ENCODE measurements at places on chromosomes 5 and 9.
A peak's percentile ranks its signal among the peaks of the same experiment; 100 is the strongest.

GRCh38 chr5:138541511-138542179 is 1.4 kb downstream of the ETF1 start:
- DNase-seq: no peak

GRCh38 chr5:65482736-65483545 is 1.2 kb upstream of the ADAMTS6 start:
- no peak for DNase-seq

DNA sequence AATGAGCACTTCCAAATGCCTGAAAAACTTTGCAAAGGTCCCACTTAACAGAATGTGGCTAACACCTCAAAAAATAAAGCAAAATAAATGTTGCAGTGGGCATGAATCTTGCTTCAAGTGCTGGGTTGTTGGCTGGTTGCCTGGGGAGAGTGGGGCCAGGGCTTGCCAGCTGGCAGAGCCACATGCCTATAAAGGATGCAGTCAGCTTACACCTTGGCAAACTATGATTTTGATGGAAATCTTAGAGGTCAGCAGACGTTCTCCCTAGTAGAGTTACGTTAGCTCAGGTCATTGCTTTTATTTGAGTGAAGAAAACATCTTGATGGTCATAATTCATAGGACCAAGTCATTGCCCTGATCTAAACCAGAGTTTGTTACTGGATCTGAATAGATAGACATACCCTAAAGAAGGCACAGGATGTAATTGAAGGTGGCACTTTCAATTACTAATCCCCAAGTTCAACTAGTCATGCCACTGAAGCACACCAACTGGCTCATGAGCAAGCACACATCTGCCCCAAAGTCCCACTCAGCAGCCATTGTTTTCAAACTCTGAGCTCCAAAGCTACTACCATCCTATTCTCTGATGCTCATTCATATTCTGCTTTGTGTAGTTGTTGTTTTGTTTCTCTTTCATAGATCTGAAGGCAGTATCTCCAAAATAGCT is 51.2 kb upstream of the ZSWIM6 start:
- DNase-seq: peak; percentile 43

- peak; percentile 86 for DNase-seq
Observed at GRCh38 chr9:68704814-68705530, at the start of gene PIP5K1B. Gene PIP5K1B (plus strand): TSS chr9:68705240. CDS start chr9:68822615, 117,375 bp downstream.

- DNase-seq: no peak
Observed at GRCh38 chr5:148848393-148849031, 22.1 kb downstream of the ADRB2 start.

DNA sequence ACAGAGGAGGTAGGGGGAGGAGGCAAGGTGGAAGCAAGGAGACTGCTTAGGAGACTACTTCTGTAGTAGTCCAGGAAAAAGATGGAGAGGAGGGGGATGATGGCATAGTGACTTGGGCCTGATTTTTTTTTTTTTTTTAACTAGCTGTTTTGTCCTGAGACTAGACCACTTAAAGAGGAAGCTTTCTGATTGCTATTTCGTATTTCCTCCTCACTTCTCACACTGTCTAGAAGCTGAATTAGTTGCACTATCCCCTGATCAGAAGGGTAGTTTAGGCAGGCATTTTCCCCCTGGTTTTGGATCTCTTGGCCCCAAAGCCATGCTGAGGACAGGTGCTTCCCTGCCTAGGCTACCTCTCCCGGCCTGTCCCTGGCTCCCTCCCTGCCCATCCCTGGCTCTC is 14.9 kb downstream of the LARP1 start:
- DNase-seq: no peak

GRCh38 chr9:130256644-130257043 is 8.9 kb upstream of the HMCN2 start:
- no peak for DNase-seq

- DNase-seq: no peak
Observed at GRCh38 chr9:37953775-37954437, 50.0 kb upstream of the SLC25A51 start.

DNA sequence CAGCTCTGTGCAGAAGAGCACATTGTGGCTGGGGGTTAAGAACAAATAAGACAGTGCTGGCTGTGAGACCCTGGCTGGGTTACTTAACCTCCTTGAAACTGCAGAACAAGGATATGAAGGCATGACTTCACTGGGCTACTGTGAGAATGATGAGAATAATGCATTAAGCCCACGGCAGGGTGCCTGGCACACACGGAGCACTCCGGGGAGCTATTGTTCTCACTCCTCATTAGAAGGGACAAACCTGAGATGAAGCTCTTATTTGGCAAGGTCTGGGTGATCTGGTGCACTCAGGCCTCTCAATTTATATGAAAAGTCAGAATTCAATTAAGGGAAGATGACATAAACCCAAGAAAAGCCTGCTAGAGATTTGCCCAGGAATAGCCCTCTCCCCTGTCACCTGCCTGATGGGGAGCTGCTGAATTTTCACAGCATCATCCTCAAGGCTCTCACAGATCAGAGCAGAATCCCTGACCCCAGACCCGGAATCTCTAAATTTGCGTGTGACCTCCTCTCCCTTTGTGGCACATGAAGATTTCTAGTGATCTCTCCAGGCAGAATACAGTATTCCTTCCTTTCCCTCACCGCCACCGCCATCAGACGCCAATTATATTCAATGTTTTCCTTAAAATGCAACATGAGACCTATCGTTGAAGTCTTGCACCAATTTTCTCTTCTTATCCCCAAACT is 102.1 kb downstream of the COL23A1 start:
- DNase-seq: no peak

DNA sequence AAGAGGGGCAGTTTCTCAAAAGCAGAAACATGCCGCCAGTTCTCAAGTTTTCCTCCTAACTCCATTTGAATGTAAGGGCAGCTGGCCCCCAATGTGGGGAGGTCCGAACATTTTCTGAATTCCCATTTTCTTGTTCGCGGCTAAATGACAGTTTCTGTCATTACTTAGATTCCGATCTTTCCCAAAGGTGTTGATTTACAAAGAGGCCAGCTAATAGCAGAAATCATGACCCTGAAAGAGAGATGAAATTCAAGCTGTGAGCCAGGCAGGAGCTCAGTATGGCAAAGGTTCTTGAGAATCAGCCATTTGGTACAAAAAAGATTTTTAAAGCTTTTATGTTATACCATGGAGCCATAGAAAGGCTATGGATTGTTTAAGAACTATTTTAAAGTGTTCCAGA is 142.8 kb downstream of the NTRK2 start:
- DNase-seq: no peak

GRCh38 chr5:66595756-66596635 is at the start of gene MAST4:
Gene MAST4 (plus strand): TSS chr5:66596393. CDS start chr5:66596656, 263 bp downstream.
- DNase-seq: peak; percentile 81

GRCh38 chr5:146040527-146040926 is 64.8 kb downstream of the PLAC8L1 start:
- DNase-seq: no peak

DNA sequence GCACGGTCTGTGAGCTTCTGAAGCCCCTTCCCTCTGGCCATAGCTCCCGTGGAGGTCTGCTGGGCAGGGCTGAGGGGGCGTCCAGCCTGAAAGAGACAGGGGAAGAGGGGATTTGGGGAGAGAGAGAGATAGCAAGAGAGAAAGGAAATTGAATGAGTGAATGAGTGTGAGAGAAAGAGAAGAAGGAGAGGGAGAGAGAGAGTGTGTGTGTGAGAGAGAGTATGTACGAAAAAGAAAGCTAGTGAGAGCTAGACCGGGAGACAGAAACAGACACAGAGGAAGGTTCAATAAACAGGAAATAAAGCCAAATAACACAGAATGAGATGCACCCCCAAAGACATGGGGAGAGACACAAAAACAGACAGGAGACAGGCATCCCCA is 37.4 kb downstream of the PAX5 start:
- no peak for DNase-seq

DNA sequence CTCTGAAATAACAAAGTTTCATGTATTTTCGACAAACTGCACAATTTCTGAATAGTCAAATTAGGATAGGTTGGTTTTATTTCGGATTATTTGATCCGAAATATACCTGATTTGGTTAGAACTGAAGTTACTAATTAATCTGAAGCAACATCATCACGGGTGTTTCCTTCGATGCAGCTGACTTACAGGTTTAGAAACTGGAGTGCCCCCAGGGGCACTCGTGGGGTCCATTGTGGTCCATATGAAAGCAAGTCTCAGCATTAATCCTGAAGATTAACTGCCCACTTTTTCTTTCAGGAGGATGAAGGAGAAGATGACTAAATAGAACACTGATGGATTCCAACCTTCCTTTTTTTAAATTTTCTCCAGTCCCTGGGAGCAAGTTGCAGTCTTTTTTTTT is 5.3 kb downstream of the SET start:
- DNase-seq: no peak

DNA sequence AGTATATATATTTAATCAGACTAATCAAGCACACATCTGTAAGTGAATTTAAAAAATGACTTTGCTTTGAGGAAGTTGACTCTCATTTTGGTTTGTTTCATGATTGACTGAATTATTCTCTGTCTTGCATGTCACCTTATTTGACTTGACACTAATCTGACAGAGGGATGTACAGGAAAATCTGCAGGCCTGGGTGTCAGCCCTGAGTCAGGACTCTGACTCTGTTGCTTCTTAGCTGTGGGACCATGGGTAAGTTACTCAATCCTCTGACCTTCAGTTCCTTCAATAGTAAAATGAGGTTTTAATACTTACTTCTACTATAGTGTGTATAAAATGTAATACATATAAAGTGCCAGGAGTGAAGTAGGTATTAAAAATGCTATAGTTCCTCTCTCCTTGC is 415.9 kb downstream of the ARHGEF28 start:
- DNase-seq: no peak

DNA sequence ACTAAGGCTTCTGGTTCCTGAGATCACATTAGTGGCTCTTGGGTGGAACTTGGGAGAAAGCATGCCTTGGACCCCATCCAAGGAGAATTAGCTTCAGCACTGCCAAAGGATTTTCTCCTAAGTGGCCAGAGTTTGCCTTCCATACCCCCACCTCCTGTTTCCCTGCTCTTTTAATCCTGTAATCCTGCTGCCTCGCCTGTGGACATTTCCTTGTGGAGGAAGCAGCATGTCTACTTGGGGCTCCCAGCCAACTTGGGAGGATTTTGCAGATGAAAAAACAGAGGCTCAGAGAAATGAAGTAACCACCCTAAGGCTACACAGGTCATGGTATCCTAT is 1.6 kb downstream of the ARSI start:
- DNase-seq: no peak

GRCh38 chr5:139394654-139395566 is at the start of gene PROB1:
Gene PROB1 (minus strand): TSS chr5:139395104. CDS start chr5:139395081, 23 bp downstream.
- no peak for DNase-seq

GRCh38 chr9:86924206-86924605 is 23.1 kb downstream of the GAS1 start:
- no peak for DNase-seq

- DNase-seq: no peak
Observed at GRCh38 chr5:40754381-40755092, 1.2 kb downstream of the TTC33 start.

DNA sequence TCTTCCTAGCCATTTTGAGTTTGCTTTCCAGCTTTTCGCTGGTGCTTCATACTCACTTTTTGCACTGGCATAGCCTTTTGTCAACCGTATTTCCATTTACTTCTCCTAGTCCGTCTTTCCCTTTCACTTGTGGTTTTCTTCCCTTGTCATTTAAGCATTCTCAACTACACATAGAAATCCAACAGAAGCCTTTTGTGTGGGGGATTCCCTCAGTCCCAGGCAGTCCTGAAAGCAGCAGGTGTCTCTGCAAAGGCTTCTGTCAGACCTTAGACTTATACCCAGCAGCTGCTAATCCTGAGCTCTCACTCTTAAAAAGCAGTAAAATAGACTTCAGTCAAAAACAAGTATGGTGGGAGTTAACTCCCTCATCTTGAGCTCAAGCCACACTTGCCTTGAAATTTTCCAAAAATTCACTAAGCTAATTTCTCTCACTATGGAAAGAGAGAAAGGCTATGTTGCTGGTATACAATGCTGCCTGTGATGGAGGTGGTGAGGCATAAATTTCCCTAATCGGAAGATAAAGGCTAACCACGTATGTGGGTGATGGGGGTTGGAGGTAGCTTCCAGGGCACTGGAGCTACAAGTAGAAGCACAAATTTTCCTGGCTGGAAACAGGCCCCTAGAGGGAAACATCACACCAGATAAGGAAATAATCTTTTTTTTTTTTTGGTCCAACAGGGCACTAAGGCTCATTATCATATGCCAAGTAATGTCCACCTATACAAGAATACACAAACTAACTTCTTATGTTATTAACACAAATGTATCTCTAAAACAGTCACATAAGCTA is 34.8 kb upstream of the IFNK start:
- DNase-seq: no peak

DNA sequence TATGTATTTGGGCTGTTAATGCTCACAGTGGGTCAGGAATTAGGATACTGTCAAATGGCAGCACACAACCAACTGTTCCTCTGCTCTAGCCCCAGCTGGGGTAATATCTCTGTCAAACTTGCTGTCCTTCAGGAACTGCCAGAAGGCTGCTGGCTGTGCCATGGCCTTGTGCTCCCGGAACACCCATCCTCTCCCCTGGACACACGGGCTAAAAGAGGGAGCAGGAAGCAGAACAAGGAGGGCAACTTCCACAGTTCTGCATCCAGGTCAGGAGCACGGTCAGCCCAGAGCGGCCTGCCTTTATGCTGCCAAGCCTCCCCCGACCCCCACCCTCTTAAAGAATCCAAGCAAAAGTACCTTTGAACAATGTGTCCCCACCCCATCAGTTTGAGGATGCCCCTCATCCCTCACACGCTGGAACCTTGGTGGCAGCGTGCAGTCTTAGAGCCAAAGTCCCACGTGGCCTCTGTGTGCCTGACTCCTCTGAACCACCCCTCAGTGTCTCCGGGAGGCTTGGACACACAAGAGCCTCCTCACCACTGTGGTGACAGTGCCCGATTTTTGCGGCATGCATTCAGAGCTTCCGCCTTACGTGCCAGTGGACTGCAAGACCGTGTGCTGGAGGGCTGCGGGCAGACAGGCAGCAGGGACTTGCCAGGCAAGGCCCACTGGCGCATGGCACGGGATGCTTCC is 60.8 kb downstream of the PSMB7 start:
- no peak for DNase-seq

DNA sequence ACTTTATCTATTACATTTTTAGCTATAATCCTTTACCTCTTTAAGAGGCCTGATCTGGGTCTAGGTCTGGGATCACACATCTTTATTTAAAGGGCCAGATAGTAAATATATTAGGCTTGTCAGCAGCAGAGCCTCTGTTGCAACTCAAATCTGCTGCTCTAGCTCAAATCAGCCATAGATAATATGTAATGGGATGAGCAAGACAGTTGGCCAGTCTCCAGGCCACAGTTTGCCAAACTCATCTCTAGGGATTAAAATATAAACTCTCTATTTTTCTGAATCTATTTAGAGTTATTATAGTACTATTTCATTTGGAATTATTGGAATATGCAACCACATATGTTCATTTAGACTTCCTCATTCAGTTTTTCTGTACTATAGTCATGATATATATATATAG is 115.9 kb upstream of the MINAR2 start:
- DNase-seq: no peak

DNA sequence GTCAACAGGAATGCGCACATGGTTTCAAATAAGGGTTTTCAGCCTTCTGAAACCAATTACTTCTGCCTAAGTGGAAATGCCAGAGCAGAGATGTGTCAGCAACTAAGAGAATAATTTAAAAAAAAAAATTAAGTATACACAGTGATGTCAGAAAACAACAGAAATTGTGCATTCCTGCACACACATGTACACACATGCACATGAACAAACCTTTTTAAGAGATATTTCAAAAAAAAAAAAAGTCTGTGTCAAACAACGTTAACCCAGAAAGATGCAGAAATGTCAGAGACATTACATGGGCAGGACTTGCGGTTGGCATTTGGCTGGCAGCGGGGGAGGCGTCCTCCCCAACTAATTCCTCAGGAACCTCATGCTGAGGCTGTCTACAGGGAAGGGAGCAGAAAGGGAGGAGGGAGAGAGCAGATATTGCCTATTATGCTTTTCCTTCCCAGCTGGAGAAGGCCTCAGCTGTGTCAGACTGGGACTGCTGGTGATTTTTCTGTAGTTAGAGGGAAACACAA is 536.9 kb upstream of the WWC1 start:
- DNase-seq: no peak

Data from KBM-7 (cell line).